ENCODE measurements at places on chromosomes 13 and 19.

DNA sequence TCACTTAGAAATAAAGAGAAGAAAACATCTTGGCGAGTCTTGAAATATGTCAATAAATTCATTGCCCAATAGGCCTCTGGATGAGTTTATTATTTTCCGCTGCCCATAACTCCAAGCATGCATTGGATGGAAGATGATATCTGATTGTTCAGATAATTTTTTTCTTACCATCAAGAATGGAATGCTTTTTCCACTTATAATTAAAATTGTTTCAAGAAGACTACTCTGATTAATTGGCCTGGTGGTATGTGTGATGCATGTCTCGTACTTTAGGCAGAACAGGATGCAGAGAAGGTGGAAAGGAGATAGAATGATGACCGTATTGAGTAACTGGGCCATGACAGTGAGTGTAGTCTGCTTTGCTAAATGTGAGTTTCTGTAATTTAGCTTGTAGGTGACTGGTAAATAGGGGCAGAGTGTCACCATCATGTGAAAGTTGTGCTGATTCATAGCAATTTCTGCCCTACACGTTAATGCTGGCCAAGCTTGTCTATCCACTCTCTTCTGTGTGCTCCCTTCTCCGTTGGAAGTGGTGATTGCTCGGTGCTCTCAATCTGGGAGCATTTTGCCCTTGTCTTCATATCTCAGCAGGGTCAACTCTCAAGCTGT, 13.5 kb upstream of the SPATA13 start:
- no peak for DNase-seq

GRCh38 chr19:30930941-30931706, 418.1 kb downstream of the TSHZ3 start:
- no peak for DNase-seq

- no peak for DNase-seq
Observed at GRCh38 chr19:49435670-49436069, 5.7 kb downstream of the SLC17A7 start.

DNA sequence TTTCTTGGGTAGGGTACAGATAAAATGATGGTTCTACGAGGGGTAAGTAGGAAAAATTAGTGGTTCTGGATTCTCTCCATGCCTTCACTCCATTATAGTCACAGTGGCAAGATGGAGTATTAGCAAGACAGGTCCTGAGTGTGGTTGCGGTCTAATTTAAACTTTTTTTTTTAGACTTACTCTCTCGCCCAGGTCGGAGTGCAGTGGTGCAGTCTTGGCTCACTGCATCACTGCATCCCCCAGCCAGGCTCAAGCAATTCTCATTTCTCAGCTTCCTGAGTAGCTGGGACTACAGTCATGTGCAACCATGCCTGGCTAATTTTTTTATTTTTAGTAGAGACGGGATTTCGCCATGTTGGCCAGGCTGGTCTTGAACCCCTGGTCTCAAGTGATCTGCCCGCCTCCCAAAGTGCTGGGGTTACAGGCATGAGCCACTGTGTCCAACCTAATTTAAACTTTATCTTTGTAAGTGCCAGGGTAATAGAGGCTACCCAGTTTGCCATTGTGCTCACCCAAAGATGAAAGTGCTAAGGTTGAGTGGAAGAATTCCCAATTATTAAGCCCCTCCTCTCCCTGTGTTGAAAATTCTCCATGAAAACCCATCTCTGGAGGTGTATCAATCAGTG, 135.6 kb downstream of the TM9SF2 start:
- DNase-seq: no peak

- peak; percentile 75 for DNase-seq
Observed at GRCh38 chr13:111460548-111461444, 140.4 kb downstream of the TEX29 start.

DNA sequence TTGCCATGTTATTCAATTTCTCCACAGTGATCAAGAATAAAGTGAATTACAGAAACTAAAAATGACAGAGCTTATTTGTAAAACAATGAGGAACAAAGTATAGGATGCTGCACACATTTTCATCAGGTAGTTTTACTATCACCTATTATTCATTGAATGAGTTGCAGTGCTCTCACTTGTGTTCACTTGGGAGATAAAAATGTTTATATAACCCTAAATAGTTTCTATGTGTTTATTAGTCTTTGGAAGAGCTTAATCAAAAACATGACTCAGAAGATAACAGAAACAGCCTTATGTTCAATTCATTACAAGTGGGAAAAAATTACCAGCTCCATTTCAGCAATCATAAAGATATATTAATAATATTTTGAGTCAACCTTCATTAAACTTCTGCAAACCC, 796.2 kb downstream of the SLITRK1 start:
- no peak for DNase-seq

GRCh38 chr13:81874681-81875661, 1534.0 kb upstream of the SPRY2 start:
- no peak for DNase-seq

- DNase-seq: peak; percentile 6
Observed at GRCh38 chr13:112510002-112510780, 77.8 kb downstream of the TUBGCP3 start.

DNA sequence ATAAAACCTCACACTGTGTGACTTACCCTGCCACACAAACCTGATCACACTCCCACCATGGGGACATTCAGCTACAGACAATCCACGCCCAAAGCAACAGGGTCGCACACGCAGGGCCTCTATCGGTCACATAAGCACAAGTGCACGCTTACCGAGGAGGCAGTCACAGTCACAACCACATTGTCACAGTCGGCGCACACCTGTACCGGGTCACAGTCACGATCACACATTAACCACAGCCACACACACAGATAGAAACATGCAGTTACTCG, 579 bp downstream of the ZNF566 start:
- no peak for DNase-seq

- DNase-seq: no peak
Observed at GRCh38 chr19:31261603-31262212, 87.5 kb downstream of the TSHZ3 start.

GRCh38 chr19:19098084-19098702, 34.4 kb downstream of the SLC25A42 start:
- no peak for DNase-seq
